Activated naive CD8-positive, alpha-beta T cell treated with anti-CD3 and anti-CD28 coated beads, Interleukin-2, amount 50 U/mL, for 16 hours (primary cell): ENCODE measurements at places on chromosomes 6 and 20.

DNA sequence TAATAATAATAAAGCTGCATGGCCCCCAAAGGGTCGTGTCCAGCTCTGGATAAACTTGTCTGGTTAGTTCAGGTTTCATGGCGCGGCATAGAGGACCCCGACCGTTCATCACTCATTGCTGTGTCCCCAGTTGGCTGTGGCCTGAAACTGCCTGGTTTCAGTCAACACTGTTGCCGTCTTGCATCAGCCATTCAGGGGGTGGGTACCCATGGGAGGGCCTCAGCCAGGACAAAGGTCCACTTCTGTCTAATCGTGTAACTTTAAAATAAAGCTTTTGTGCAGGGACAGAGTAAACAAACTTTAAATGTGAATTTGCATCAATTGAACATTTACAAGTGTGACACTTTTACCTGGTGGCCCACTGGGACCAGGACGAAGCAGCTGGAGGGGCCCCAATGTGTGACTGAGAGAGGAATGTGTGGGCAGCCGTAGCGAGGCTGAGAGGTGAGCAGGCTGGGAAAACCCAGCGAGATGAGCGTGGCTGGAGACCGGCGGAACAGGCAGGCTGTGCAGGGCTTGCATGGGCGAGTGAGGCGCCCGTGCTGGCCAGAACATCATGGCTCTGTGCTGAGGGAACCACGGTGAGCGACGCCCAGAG lies 22.3 kb upstream of the UNC93A start:
- no peak for DNase-seq

- no peak for DNase-seq
These were observed 26.3 kb downstream of the FAM110A start for GRCh38 chr20:859751-860231.

DNA sequence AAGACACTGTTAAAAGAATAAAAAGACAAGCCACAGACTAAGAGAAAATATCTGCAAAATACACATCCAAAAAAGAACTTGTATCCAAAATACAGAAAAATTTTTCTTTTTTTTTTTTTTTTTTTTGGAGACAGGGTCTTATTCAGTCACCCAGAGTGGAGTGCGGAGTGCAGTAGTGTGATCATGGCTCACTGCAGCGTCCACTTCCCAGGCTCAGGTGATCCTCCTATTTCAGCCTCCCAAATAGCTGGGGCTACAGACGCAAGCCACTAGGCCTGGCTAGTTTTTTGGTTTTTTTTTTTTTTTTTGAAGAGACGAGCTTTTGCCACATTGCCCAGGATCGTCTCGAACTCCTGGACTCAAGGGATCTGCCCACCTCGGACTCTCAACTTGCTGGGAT lies 3.1 kb downstream of the ZUP1 start:
- DNase-seq, result no peak

DNA sequence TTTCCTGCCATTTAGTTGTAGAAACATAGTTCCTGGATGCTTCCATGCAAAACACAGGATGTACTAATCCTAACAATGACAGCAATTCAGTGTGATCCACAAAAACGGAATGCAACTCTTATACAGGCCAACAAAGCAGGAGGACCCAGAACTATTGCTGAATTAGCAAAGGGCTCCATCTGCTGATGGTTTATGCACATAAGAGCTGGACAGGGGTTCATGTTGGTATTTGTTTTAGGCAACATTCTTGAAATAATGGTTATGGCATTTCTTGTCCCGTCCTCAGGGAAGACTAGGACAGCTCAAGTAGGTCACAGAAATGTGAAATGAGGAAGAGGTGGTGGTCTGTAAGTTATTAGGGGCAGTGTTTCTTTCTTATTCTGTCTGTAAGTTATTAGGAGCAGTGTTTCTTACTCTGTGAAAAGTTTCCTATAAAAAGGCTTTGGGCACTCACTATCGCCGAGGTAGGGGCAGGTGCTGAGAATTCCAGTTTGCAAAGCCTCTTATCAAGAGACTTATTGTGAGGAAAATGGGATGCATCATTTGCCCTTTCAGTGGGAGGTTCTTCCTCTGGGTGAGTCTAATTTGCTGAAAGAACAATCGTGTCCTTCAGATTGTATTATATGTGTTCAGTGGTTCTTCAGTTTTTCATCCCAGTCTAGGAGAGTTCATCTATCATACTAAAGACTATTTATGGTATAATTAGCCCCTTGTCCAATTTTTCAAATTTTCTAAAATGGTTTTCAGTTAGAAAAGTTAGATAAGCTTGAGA lies 171.1 kb downstream of the MCHR2 start:
- no peak for DNase-seq

- no peak for DNase-seq
These were observed 56.4 kb upstream of the NCOA3 start for GRCh38 chr20:47445291-47445690.

- no peak for DNase-seq
These were observed 71.5 kb downstream of the FILIP1 start for GRCh38 chr6:75422024-75422639.

- no peak for DNase-seq
These were observed 6.4 kb upstream of the EXOC2 start for GRCh38 chr6:699319-699718.

DNA sequence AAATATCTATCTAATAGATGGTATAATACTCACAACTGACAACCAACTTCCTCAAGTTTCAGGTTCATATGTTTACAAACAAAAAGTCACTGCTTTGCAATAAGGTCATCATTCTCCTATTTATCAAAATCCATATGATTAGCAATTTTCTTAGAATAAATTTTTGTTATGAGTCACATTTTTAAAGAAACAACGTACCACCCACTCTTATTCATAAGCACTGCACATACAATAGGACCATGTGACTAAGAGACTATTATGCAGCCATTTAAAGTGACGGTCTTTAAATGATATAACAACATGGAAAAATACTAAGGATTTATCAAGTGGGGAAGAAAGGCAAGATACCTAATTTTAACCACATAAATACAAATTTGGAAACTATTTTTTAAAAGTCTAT lies 40.0 kb downstream of the REPS1 start:
- DNase-seq, result no peak

GRCh38 chr6:114342086-114342825 lies 567 bp downstream of the HS3ST5 start:
- DNase-seq, result no peak

DNA sequence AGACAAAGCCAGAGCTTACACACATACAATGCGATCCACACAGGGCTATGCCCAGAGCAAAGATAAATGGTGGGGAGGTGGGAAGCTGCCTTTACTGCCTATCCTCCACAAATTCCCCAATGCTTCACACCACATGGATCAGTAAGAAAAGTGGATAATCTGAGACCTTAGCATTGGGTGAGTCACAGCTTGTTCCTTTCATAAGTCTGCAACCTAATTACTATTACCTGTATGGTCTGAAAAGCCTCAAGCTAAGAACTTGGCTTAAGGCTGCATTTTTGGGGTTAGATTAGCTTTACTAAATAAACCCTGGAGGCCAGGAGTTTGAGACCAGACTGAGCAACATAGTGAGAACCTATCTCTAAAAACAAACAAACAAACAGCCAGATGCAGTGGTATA lies 66.0 kb upstream of the BTBD3 start:
- DNase-seq, result no peak

DNA sequence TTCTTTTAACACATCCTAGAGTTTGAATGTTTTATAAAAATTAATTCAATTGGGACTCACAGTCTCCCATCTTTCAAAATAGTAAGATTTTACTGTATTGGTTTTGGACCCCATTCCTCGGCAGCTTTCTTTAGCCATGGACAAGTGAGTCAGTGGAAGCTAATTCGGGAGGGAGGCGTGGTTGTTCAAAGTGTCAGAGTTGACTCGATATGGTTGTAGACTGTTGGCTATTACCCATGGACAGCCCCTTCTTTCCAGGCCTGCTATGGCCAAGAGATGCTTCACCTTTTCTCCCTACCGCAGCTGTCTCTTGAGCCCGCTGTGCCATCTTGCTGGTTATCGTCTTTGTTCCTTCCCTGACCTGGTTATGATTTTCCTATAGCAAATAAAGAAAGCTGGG lies 243.0 kb downstream of the CD83 start:
- DNase-seq, result no peak

GRCh38 chr6:44572346-44572745 lies 184.8 kb downstream of the CDC5L start:
- DNase-seq, result no peak

GRCh38 chr20:21047981-21048380 lies 58.2 kb downstream of the LINC00237 start:
- DNase-seq, result no peak

DNA sequence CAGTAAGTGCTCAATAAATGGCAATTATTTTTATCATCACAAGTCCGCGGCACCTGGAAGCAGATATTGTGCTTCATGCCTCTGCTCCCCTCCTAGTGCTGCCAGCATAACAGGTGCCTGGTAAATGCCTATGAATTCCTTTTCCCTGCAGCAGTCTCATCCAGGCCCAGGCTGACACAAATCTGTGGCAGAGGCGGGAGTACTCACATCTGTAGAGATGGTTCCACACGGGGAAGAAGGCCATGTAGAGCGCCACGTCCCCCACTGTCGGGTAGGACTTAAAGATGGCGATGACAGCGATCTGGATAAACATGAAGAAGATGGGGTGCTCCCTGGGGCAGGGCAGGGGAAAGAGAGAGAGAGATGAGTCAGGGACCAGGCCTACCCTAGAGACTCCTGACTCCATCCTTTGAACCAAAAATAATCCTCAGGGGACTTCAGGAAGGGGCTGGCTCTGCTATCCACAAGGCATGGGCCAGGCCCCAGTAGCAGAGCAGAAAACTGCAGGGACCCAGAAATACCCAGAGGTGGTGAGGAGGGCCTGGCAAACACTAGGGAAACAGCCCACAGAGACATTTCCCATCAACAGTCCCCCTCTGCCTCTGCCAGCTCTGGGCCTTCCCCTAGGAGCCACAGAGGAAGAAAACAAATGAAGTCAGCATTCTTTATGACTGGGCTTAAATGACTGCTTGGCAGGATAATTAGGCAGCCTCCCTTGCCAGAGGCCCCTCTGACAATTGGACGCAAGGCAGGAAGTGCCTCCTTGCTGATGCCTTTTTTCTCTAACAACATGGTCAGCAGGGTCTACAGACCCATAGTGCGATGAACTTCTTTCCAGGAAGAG lies 23.0 kb downstream of the MAP1LC3A start:
- no peak for DNase-seq
